ENCODE measurements at places on chromosomes 11 and 22. TPM values are rescaled to one million over a fixed set of nuclear protein-coding genes. Genes with fewer than 3 reads are reported as not detected.

The OR52M1 gene
- total RNA-seq: not detected

The MAP6 gene
- total RNA-seq: 1.4 TPM

The APOL3 gene
- total RNA-seq: 0.07 TPM

The RGL4 gene
- total RNA-seq: not detected

The MYRF gene
- 21.2 TPM for total RNA-seq
